ENCODE measurements at places on chromosomes 16 and 17. TPM values are rescaled to one million over a fixed set of nuclear protein-coding genes. Genes with fewer than 3 reads are reported as not detected.

DNA sequence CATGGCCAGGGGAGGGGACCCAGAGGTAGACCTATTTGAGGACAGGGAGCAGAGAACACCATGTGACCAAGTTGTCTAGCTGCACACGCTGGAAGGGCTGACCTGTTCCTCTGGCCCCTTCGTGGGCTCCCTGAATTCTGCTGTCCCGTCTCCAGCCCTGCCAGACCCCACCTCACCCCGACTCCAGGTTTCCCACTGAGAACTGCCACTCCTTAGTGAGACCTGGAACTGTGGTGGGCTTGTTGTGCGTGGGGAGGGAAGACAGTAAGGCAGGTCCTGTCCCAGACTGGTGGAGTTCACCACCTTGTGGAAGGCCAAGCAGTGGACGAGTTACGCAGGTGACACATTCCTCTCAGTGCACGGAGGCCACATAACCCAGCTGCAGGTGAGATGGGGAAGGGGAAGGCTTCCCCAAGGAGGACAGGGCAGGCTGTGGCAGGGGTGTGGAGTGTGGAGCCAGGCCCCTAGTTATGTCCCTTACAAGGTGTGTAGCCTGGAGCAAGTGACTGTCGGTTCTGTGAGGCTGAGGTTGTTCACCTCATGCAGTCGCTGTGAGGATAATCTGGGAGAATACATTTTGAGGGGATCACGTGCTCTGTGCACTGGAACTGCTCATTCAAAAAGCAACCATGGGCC, 54.7 kb downstream of the USP22 start:
- no peaks in the 10 kb centered on the region for H3K4me1 ChIP-seq
- H3K27me3 ChIP-seq: no peaks in the 10 kb centered on the region
- no peak for DNase-seq
- H3K4me3 ChIP-seq: no peak overlapping the region
- H3K27ac ChIP-seq: no peak overlapping the region
- H3K36me3 ChIP-seq: no peaks in the 10 kb centered on the region

- H3K4me1 ChIP-seq: no peaks in the 10 kb centered on the region
- no peaks in the 10 kb centered on the region for H3K36me3 ChIP-seq
- no peak overlapping the region for H3K4me3 ChIP-seq
- H3K27ac ChIP-seq: no peak overlapping the region
- H3K27me3 ChIP-seq: no peaks in the 10 kb centered on the region
Measured at GRCh38 chr16:14398014-14398717, 231.9 kb downstream of the PARN start.

DNA sequence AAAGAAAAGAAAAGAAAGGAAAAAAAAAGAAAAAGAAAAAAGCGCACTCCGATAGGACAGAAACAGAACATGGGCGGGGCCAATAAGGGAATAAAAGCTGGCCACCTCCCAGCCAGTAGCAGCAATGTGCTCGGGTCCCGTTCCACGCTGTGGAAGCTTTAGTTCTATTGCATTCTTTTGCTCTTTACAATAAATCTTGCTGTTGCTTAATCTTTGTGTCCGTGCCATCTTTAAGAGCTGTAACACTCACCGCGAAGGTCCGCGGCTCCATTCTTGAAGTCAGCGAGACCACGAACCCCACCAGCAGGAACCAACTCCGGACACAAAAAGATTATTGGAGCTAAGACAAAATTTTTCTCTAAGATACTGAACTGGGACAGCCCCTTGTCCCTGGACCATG, 3.1 kb upstream of the ARL5C start:
- peaks cover 39% of the 10 kb centered on the region for H3K4me1 ChIP-seq
- H3K4me3 ChIP-seq: no peak overlapping the region
- H3K36me3 ChIP-seq: no peaks in the 10 kb centered on the region

GRCh38 chr16:31099860-31100638, 5.5 kb upstream of the VKORC1 start:
- no peak for DNase-seq
- no peaks in the 10 kb centered on the region for H3K36me3 ChIP-seq
- H3K4me1 ChIP-seq: no peaks in the 10 kb centered on the region

- H3K27me3 ChIP-seq: no peaks in the 10 kb centered on the region
- H3K36me3 ChIP-seq: peaks cover 100% of the 10 kb centered on the region
- H3K4me3 ChIP-seq: no peak overlapping the region
- no peak overlapping the region for H3K27ac ChIP-seq
Measured at GRCh38 chr17:43517161-43517560, 29.0 kb downstream of the ETV4 start.

GRCh38 chr17:42845918-42846593, 1.7 kb downstream of the AOC2 start:
- H3K4me1 ChIP-seq: peaks cover 61% of the 10 kb centered on the region
- peaks cover 49% of the 10 kb centered on the region for H3K36me3 ChIP-seq

- H3K36me3 ChIP-seq: no peaks in the 10 kb centered on the region
- H3K27ac ChIP-seq: no peak overlapping the region
- H3K4me1 ChIP-seq: no peaks in the 10 kb centered on the region
- no peak overlapping the region for H3K4me3 ChIP-seq
Measured at GRCh38 chr16:27430923-27431484, 29.0 kb downstream of the IL21R start.

DNA sequence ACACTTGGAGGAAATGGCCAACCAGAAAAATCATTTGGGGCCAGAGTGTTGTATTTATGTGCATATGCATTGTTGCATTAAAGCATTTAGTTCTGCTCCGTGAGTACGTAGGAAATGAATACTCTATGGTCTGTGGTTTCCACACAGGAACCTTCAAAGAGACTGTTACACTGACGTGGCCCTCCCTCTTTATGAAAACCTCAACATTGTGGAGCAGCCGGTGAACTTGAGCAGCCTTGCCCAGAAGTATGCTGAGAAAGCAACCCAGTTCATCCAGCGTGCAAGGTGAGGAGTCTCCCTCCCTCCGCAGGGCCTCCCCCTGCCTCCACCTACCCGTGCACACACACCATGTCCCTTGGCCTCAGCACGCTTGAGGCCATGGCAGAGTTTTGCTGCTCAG, 65.2 kb downstream of the ARSG start:
- no peaks in the 10 kb centered on the region for H3K36me3 ChIP-seq
- DNase-seq: no peak
- no peak overlapping the region for H3K4me3 ChIP-seq
- peaks cover 54% of the 10 kb centered on the region for H3K4me1 ChIP-seq
- no peaks in the 10 kb centered on the region for H3K27me3 ChIP-seq

DNA sequence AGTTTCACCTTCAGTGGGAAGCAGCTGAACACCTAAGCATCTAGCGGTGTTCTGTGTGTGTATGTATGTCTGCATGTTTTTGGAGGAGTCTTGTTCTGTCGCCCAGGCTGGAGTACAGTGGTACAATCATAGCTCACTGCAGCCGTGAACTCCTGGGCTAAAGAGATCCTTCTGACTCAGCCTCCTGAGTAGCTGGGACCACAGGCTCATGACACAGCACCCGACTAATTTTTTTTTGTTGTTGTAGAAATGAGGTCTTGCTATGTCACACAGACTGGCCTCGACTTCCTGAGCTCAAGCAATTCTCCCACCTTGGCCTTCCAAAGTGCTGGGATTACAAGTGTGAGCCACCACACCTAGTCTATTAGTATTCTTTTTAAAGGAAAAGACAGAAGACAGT, 30.2 kb upstream of the FAAP100 start:
- DNase-seq: no peak
- H3K27ac ChIP-seq: no peak overlapping the region
- H3K4me1 ChIP-seq: peaks cover 14% of the 10 kb centered on the region
- peaks cover 97% of the 10 kb centered on the region for H3K36me3 ChIP-seq

- peaks cover 46% of the 10 kb centered on the region for H3K36me3 ChIP-seq
- no peaks in the 10 kb centered on the region for H3K27me3 ChIP-seq
- peak overlapping the region; percentile 93 for H3K27ac ChIP-seq
- peak overlapping the region; percentile 99 for H3K4me3 ChIP-seq
- peaks cover 40% of the 10 kb centered on the region for H3K4me1 ChIP-seq
Measured at GRCh38 chr16:29996766-29997250, 767 bp downstream of the INO80E start.

DNA sequence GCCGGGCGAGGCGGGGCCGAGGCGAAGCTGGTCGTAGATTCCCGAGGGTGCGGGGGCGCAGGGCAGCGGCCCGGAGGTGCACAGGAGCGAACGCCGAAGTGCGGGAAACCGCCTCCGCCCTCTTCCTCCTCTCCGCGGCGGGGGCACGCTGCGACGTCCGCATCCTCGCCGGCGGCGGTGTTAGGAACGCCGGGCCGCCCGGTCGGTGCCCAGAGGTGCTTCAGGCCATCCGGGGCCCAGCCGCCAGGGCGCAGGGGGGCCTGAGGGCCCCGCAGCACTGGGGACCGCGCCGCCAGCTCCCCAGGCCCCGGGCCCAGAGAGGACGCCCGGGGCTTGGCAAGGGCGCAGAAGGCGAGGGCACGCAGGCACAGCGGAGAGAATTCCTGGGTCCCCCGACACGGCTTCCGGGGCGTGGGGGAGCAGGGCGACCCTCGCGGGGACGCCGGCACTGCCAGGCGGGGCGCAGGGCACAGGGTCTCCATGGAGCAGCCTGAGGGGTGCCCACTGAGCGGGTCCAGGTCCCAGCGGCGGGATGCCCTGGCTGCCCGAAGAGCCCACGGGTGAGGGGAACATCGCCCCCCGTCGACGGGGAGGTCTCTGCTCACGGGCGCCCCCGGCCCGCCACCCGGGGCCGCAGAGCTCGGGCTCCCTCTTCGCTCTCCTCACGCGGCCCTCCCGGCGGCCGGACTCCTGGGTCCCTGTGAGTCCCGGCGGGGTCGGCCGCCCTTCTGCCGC, 576 bp downstream of the EPOP start:
- peak overlapping the region; percentile 66 for H3K4me3 ChIP-seq
- H3K4me1 ChIP-seq: peaks cover 15% of the 10 kb centered on the region
- H3K27me3 ChIP-seq: peaks cover 71% of the 10 kb centered on the region
- no peak for DNase-seq

GRCh38 chr17:66191593-66192377, at the start of gene CEP112:
TSS of gene CEP112 (minus strand) at chr17:66192133.
- H3K4me1 ChIP-seq: peaks cover 5% of the 10 kb centered on the region
- peak; percentile 82 for DNase-seq
- H3K27ac ChIP-seq: peak within 1 kb of the TSS; percentile 74
- H3K36me3 ChIP-seq: no peaks in the 10 kb centered on the region

- H3K4me1 ChIP-seq: peaks cover 28% of the 10 kb centered on the region
- no peaks in the 10 kb centered on the region for H3K27me3 ChIP-seq
- no peaks in the 10 kb centered on the region for H3K36me3 ChIP-seq
- H3K27ac ChIP-seq: no peak overlapping the region
Measured at GRCh38 chr17:38738007-38738662, 8.0 kb downstream of the CISD3 start.

- H3K27me3 ChIP-seq: no peaks in the 10 kb centered on the region
- no peaks in the 10 kb centered on the region for H3K36me3 ChIP-seq
- H3K4me3 ChIP-seq: no peak overlapping the region
- peaks cover 8% of the 10 kb centered on the region for H3K4me1 ChIP-seq
- DNase-seq: no peak
Measured at GRCh38 chr16:57624806-57625500, 3.5 kb upstream of the ADGRG1 start.

DNA sequence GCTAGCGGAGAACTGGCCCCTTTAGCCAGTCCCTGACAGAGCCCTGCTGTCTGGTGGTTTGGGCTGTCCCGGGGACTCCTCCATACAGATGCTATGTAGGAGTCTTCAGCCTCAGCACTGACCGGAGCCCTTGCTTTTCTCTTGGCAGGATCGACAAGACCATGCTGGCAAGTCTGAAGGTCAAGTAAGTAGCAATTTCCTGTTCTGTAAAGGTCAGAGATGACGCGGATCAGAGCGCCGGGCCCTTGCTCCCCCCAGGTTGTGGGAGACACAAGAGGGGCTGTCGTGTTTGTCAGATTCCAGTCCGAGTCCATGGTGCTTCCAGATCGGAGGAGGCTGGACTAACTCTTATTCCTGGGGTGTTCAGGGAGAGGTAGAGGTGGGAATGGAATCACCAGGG, 4.1 kb downstream of the RAP1GAP2 start:
- H3K27ac ChIP-seq: no peak overlapping the region
- DNase-seq: no peak
- H3K36me3 ChIP-seq: no peaks in the 10 kb centered on the region
- no peak overlapping the region for H3K4me3 ChIP-seq
- no peaks in the 10 kb centered on the region for H3K4me1 ChIP-seq

GRCh38 chr16:58306327-58306726, 11.5 kb upstream of the PRSS54 start:
- H3K27ac ChIP-seq: no peak overlapping the region
- no peaks in the 10 kb centered on the region for H3K27me3 ChIP-seq
- DNase-seq: no peak
- no peaks in the 10 kb centered on the region for H3K36me3 ChIP-seq
- no peak overlapping the region for H3K4me3 ChIP-seq

GRCh38 chr16:67893743-67894399, 817 bp downstream of the PSKH1 start:
- DNase-seq: no peak
- no peaks in the 10 kb centered on the region for H3K27me3 ChIP-seq
- H3K36me3 ChIP-seq: no peaks in the 10 kb centered on the region
- peaks cover 6% of the 10 kb centered on the region for H3K4me1 ChIP-seq
- peak overlapping the region; percentile 94 for H3K27ac ChIP-seq
- peak overlapping the region; percentile 81 for H3K4me3 ChIP-seq

DNA sequence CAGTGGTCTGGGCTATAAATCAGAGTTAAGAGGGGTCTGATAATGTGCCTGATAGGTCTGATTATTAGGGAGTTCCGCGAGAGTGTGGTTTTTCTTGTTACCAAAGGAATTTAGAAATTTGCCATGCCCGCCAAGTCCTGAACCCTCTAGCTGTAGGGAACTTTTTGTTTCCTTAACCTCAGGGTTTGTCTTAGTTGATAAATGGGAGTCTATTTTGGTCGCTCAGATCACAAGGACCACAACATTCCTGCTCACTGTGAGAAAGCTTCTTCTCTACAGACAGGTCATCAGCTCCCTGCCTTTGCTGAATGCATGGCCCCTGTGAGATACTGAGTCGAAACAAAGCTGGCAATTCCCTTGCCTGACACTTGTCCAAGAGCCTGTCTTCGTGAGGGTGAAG, 497.8 kb downstream of the HS3ST4 start:
- no peak overlapping the region for H3K4me3 ChIP-seq
- H3K27me3 ChIP-seq: no peaks in the 10 kb centered on the region
- H3K4me1 ChIP-seq: no peaks in the 10 kb centered on the region

GRCh38 chr16:82728901-82729300, 102.1 kb downstream of the CDH13 start:
- no peak overlapping the region for H3K4me3 ChIP-seq
- no peak overlapping the region for H3K27ac ChIP-seq
- no peak for DNase-seq
- H3K36me3 ChIP-seq: no peaks in the 10 kb centered on the region

Gene TSNAXIP1
- 0.52 TPM for total RNA-seq

Gene GNAO1
- 1.3 TPM for total RNA-seq

Gene WDR45B
- 64.6 TPM for total RNA-seq

Gene SYT17
- 26.3 TPM for total RNA-seq

Gene ABCC11
- not detected for total RNA-seq

Gene HSD17B1
- total RNA-seq: 1.2 TPM

Gene TBC1D3
- not detected for total RNA-seq

Gene AXIN1
- total RNA-seq: 21.7 TPM

Gene CD300E
- 28.7 TPM for total RNA-seq

Gene PTGES3L
- 0.65 TPM for total RNA-seq

Gene IRX5
- total RNA-seq: 12.8 TPM

Gene CDRT15
- total RNA-seq: not detected

Gene ZNF286A
- 17.3 TPM for total RNA-seq

Gene TEDC2
- 6.5 TPM for total RNA-seq

Gene HCRT
- total RNA-seq: not detected

Gene SCNN1G
- 7.8 TPM for total RNA-seq

All from left lung (tissue), 14 donors.